Stimulated activated CD4-positive, alpha-beta T cell treated with anti-CD3 and anti-CD28 coated beads, Interleukin-4, amount 100 ng/mL, for 24 hours (primary cell): ENCODE measurements at places on chromosomes 6 and 20.

DNA sequence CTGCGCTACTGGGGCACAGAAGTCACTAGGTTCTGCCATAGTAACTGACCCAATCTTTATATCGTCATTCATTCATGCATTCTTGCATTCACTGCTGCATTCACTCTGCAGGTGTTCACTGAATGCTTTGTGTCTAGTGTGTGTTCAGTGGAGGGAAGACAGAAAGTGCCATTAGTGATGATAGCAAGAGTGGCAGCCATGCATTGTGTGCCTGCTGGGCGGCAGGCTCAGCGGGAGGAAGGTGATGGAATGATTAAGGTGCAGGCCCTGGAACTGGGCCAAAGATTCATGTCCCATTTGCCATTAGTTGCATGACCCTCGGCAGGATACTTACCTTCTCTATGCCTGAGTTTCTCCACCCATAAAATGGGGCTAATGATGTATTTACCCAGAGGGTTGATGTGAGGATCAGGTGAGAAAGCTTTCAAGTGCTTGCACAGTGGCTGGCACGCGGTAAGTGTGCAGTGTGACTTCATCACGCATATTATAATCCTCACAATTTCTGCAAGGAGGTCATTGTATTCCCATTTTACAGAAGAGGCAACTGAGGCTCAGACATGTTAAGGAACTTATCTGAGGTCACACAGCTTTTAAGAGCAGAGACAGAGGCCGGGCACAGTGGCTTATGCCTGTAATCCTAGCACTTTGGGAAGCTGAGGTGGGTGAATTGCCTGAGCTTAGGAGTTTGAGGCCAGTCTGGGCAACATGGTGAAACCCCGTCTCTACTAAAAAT, 40.1 kb downstream of the ITPR3 start:
- DNase-seq, result no peak

DNA sequence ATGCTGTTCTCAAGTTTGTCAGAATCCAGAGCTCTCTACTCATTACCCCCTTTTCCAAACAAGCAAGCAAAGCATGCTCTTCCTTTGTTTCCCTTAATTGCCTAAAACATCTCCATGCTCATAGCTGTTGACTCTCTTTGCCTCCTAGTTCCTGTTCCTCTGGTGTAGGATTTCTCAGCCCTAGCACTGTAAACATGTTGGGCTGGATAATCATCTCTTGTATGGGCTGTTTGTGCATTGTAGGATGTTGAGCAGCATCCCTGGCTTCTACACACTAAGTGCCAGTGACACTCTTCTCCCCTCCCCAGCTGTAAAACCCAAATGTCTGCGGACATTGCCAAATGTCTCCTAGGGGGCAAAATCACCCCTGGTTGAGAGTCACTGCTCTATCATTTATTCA, 14.0 kb downstream of the PPARD start:
- DNase-seq, result no peak

DNA sequence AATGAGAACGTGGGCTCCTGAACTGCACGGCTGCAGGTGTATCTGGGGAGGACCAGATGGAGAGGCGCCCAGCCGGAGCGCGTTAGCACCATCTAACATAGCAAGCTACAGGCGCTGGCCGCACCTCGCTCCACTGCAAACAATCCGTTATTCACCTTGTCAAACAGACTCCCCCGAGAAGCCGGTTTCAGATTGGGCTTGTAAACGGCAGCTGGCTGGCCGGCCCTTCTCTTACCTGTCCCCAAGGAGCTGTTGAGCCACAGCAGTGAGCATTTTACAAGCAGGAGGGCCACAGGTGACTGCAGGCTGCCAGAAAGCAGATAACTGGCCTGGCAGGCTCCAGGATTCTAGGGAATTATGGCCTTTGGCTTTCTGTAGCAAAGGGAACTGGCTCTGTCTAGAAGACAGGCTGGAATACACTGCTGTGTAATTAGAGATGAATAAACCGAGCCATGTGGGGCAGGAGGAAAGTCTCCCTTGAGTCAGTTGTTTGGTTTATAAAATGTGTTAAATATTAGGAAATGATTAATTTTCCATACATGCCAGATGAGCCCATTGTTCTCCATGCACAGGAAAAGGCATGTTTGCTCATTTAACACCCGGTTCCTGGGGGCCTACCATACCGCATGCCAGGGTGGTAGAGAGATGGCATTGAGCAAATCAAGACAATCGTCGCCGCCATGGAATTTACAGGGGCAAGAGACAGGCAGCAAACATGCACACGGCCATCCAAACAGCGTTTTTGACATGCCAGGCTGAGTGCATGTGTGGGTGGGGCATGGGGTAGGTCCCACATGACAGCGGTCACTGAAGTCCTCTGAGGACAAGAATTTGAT, 159.3 kb downstream of the NFATC2 start:
- DNase-seq, result no peak

DNA sequence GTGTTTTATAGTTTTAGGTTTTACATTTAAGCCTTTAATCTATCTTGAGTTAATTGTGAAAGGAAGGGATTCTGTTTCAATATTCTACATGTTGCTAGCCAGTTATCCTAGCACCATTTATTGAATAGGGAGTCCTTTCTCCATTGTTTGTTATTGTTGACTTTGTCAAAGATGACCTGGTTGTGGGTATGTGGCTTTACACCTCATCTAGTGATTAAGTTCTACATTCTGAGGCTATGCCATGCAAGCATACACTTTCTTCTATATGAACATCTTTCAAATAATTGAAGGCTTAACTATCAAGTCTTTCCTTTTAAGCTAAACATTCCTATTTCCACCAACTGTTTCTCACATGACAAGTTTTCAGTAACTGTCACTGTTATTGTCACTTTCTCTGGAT, 46.1 kb downstream of the ME1 start:
- DNase-seq, result no peak

DNA sequence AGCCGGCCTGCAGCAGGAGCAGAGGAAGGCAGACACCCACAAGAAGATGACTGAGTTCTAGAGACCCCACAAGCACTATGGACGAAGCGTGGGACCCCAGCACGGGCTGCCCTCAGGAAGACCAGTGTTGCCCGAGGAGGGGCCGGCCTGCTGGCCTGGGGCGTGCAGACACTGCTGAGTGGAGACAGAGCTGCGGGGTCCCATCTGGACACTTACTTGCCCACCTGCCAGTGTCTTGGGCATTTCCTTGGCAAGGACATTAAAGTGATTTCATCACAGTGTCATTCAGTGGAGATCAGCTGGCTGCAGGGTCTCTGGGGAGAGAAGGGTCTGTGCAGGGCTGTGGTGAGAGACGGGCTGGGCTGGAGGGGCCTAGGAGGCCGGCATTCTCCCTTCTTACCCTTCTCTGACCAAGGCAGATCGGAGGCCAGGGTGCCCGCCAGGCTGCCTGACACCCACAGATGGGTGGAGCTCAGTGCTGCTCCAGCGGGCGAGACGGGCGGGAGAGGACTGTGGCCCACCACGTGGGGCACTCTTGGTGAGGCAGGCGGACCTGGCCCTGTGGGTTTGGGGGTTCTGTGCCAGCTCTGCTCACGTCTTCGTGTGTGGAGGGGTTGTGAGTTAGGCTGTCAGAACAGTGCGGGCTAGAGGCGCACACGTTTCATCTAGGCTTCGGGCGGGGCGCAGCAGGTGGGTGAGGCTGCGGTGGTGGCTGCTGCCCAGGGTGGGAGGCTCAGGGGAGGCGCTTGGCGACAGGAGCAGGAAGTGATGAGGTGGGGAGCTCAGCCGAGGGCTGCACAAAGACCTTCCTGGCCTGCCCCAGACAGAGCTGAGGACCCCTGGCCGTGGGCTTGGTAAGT, at the start of gene LIME1:
LIME1 (plus strand) TSS at position 806 of the 860 bp plus-strand sequence. CDS start 886 bp downstream, outside the sequence.
- DNase-seq, result peak; percentile 59

- no peak for DNase-seq
Observed at GRCh38 chr6:158799051-158799792, 19.9 kb downstream of the EZR start.

DNA sequence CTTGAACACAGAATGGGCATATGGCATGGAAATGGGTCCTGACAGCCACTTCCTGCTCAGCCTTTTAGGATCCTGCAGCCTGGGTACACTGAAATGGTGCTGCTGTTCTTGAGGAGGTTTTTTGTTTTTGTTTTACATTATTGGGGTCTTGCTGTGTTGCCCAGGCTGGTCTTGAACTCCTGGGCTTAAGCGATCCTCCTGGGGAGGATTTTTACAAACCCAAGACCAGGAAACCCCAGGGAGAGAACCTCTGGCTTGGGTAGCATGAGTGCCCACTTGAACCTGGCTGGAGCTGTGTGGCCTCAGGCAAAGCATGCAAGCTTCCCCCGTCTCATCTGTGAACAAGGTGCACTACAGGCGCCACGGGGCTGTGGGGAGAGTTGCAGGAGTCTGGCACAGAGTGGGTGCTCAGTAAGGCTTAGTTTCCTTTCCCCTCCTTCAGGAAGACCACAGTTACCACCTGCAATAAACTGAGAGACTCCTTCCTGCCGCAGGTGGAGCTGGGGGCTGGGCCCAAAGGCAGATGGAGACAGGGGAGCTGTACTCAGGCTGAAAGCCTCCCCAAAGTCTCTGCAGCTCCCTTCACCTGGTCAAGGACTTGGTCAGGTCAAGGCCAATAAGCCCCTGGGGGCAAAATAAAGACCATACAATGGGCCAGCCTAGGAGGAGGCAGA, 1.8 kb downstream of the SLA2 start:
- peak; percentile 63 for DNase-seq

DNA sequence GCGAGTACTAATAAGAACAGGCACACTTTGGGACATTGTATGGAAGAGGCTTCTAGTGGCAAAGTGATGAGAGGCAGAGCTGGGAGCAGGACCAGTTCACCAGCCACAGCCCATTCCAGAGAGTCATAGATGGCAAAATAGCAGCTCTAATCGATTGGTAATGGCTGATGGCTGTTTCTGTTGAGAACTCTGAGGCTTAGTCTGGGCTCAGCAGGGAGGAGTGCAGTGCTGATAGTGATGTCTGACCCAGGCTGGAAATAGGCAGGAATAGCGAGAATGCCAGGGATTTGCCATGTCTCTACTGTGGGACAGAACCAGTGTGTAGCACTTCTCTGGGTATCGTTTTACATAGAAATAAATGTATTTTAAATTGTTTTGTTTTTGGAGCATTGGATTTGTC, 620.0 kb upstream of the FLRT3 start:
- no peak for DNase-seq

- DNase-seq, result no peak
Observed at GRCh38 chr20:32009564-32009963, 674 bp upstream of the CCM2L start.

DNA sequence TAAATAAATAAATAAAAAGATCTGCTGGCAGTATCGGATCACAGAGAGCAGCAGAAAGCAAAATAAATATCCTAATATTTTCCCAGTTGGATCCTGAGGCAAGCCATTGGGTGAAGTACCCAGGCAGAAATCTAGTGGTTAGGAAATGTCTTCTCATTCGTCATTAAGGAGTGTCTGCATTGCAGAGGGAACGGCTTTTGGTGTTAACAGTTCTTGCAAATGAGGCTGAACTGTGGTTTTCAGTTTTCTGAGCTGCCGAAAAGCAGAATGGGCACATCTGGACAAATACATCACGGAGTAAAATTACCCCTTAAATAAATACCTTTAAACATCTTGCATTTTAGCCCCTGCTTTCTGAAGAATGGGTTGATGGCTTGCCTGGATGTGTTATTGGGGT, 82.3 kb upstream of the MPC1 start:
- no peak for DNase-seq

DNA sequence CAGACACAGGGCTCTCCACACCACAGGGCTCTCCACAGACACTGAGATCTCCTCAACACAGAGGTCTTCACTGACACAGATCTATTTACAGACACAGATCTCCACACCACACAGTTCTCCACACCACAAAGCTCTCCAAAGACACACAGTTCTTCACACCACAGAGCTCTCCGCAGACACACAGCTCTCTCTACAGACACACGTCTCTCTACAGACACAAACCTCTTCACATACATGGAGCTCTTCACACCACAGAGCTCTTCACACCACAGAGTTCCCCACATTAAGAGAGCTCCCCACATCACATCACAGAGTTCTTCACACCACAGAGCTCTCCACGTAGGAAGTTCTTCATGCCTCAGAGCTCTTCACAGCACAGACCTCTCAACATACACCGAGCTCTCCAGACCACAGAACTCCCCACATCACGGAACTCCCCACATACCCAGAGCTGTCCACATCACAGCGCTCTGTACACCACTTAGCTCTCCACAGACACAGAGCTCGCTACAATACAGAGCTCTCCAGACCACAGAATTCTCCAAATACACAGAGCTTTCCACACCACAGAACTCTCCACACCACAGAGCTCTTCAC, 53.9 kb downstream of the ERMARD start:
- no peak for DNase-seq

- no peak for DNase-seq
Observed at GRCh38 chr6:47631269-47631772, 67.1 kb upstream of the ADGRF4 start.

- peak; percentile 70 for DNase-seq
Observed at GRCh38 chr6:111761783-111762312, 111.4 kb downstream of the FYN start.

DNA sequence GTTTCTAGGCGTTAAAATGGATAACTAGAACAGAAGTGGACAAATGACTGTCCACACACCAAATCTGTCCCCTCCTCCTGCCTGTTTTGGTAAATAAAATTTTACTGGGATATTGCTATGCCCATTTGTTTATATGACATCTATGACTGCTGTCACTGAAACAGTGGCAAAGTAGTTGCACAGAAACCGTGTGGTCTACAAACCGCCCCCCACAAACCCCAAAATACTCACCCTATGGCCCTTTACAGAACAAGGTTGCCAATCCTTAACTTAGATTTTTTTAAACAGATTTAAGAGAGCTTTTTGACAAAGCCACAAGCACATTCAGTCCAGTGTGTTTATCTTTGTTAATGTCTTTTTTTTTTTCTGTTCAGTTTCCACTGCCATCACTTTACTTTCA, 137.8 kb downstream of the MTFR2 start:
- DNase-seq, result no peak

DNA sequence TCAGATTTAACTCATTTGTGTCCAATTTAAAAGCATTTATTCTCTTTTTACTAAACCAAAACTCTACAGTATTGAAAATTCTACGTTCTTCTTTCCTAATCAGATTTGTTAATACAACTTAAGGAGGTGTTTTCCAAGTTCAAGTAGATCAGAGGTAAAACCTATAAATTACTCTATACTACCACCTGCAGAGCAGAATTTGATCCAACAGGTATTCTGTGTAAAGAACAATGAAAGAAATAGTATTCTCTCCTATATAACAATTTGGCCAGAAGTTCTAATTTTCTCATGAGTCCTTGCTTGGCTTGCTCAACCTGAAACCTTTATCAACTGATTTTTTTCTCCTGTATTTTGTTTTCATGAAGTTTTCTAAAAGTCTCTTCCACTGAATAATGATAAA, 28.5 kb upstream of the DST start:
- no peak for DNase-seq

- DNase-seq, result no peak
Observed at GRCh38 chr6:125809570-125810170, 18.9 kb downstream of the NCOA7 start.

- DNase-seq, result no peak
Observed at GRCh38 chr6:55543633-55544309, 35.2 kb downstream of the HMGCLL1 start.

GRCh38 chr6:143135797-143136561, 75.3 kb downstream of the AIG1 start:
- DNase-seq, result no peak

- DNase-seq, result no peak
Observed at GRCh38 chr6:92364948-92365541, 1054.3 kb downstream of the EPHA7 start.

- DNase-seq, result no peak
Observed at GRCh38 chr20:50491926-50492634, 18.1 kb upstream of the PTPN1 start.

- DNase-seq, result no peak
Observed at GRCh38 chr20:598133-598850, 11.8 kb downstream of the TCF15 start.

- DNase-seq, result no peak
Observed at GRCh38 chr6:30619561-30619960, 1.9 kb downstream of the MRPS18B start.
